Hematopoietic multipotent progenitor cell treated with erythropoietin and hydrocortisone succinate and interleukin-3 and kit ligand, for 15 days (in vitro differentiated cells): ENCODE measurements at places on chromosomes 6 and 20.

- DNase-seq, result no peak
Observed at GRCh38 chr6:45880676-45881075, 135.0 kb downstream of the CLIC5 start.

- DNase-seq, result no peak
Observed at GRCh38 chr6:170096803-170097504, 193.9 kb downstream of the DLL1 start.

DNA sequence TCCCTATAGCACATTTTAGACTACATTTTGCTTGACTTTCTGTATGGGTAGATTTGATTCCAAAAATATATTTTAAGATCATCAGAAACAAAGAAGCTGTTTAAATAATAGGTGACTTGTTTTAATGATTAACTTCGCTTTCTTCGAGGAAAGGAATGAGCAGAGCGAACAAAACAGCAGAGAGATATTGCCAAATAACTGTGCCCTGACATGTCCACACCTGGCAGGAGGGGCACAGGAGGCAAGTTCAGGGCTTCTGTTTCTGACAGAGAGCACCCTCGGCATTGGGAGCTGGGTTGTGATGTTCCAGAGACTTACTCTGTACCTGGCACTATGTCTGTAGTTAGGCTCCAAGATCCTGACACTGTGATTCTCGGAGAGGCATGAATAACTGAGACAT, 155.7 kb upstream of the SASH1 start:
- DNase-seq, result no peak

GRCh38 chr6:15551262-15551661, 111.6 kb downstream of the DTNBP1 start:
- DNase-seq, result no peak

DNA sequence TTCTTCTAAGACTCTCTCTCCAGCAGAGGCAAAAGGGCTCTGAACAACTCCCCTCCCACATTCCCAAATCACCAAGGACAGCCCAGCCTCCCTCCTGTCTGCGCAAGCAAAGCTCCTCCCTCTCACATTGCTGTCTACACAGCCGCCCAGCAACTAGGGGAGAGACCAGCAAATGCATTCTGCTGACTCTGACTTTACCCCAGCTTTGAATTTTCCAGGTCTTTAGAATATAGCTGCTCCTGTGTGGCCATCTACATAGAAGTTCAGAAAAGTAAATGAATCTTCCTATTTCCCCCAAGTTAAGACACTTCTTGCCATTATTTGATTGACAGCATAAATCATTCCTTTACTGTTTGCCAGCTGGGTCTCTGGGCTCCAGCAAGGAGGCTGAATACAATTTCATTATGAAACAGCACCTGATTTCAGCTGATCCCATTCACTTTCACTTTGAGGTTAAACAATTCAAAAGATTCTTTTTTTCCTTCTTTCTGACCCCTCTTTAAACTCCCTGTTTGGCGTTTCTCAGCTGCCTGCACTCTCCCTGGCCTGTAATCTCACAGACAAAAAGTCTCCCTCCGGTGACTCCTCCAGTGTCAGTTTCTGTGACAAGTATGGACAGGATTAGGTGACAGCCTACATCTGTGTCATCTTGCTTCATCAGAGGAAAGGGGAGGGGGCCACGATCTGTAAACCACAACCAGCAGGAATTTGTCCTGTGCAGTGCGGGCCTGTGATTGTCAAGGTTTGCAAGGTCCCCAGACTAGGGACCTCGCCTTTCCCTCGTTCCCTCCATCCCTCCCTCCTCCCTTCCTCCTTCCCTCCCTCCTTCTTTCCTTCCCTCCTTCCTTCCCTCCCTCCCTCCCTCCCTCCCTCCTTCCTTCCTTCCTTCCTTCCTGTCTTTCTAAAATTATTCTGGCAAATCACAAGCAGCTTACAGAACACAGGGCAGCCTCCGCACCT, 205.6 kb upstream of the RIN2 start:
- no peak for DNase-seq

DNA sequence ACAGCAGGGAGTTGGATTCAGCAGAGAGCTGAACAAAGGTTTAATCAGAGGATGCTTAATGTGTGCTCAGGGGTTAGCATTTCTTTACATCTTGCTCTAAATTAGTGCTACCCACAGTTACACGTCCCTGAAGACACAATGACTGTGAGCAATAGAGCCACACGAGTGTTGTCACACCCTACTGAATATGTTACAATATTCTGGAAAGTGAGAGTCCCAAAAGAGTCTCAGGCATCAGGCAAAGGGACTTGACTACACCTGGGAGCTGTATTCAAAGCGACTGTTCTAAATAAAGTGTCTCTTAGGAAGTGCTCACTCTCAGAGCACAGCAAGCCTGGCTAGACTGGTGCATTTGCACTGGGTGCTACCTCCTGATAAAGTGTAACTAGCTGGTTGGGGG, 108.7 kb downstream of the GRM4 start:
- no peak for DNase-seq

- DNase-seq, result no peak
Observed at GRCh38 chr6:42038811-42039408, 11.4 kb upstream of the TAF8 start.

- DNase-seq, result no peak
Observed at GRCh38 chr20:59902470-59902869, 31.0 kb downstream of the SYCP2 start.

DNA sequence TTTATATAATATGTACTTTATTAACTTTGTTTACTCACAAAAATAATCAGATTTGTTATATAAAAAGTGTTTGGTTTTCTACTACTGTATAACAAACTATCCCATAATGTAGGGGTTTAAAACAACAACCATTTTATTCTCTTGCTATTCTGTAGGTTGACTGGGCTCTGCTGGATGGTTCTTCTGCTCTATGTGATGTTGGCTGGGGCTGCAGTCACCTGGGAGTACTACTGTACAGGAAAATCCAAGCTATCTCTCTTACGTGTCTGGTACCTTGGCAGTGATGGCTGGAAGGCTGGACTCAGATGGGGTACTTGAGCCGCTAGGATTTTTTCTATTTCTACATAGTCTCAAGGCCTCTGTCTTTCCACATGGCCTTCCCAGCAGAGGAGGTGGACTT, 44.0 kb upstream of the UBR2 start:
- DNase-seq, result no peak

- DNase-seq, result no peak
Observed at GRCh38 chr6:162099685-162100084, 627.9 kb downstream of the PRKN start.

- DNase-seq, result no peak
Observed at GRCh38 chr6:169885831-169886230, 134.4 kb downstream of the ERMARD start.

DNA sequence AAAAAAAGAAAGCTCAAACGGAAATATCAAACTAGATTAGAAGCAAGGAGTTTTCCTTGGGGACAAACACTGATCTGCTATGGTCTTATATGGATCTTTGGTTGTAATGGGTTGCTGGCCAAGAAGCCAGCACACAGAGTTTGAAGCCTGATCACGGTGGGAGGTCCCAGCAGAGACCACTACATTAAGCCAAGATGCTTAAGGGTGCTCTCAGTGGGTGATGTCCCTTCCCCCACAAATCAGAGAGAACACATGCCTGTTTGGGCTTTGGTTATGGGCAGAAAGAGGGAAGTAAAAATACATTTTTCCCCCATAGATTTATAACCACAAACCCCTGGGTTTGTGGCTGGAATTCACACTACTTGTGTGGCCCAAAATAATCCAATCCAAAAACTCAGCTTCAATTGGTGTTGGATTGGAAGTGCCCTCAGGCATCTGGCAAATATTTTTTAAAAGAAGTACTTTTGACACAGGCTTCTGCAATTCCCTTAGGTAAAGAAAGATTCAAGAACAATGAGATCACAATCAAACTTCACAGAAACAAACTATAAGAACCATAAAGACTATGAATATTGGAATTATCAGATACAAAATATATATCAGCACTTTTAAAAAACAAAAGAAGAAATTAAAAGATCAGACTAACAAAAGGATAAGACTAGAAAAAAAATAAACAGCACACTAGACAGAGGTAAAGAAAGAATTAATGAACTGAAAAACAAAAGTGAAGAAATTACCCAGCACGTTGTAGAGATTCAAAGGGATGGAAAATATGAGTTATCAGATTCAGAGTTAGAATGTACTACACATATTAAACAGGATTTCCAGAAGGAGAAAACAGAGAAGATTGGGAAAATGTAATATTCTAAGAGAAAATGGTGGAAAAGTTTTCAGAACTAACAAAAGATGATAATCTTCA, 44.7 kb downstream of the ESF1 start:
- DNase-seq, result no peak

GRCh38 chr20:62192635-62193034, 9.8 kb downstream of the MTG2 start:
- no peak for DNase-seq

GRCh38 chr6:53771785-53772624, 22.8 kb upstream of the LRRC1 start:
- no peak for DNase-seq

- DNase-seq, result no peak
Observed at GRCh38 chr20:3784216-3784853, 2.2 kb downstream of the CENPB start.

DNA sequence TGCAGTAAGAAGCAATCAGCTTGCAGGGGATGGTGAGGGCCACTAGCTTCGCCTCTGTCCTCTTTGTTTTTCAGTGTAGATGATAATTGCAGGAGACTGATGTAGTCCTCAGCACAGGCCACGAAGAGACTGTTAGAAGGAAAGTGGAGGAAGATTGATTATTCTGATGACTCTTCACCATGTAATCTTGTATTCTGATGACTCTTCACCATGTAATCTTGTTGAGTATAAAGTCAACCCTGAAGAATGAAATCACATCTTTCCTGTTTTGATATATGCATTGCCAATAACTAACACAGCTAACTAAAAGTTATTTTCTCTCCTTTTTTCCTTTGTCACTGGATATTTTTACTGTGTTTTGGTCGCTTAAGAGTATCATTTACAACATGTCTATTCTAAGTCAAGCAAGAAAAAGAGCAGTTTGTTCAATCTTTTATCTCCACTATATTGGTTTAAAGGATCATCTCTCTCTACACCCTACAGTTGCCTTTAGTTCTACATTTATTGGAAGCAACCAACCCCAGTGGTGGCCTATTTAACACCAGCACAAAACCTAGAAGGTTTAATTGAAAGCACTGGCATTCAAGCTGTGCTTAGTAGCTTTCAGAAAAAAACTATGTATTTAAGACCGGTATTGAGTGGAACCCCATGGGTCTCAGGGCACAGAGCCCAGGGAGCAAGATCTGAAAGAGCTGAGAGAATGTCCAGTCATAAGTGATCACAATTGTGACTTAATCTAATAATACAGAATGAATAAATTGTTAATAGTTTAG, 107.2 kb upstream of the BTBD3 start:
- no peak for DNase-seq

GRCh38 chr6:34731393-34732060, 25.8 kb upstream of the SNRPC start:
- no peak for DNase-seq

GRCh38 chr6:111486475-111486874, 3.5 kb upstream of the REV3L start:
- DNase-seq, result no peak

GRCh38 chr6:159089443-159089842, 44.7 kb upstream of the TAGAP start:
- no peak for DNase-seq

DNA sequence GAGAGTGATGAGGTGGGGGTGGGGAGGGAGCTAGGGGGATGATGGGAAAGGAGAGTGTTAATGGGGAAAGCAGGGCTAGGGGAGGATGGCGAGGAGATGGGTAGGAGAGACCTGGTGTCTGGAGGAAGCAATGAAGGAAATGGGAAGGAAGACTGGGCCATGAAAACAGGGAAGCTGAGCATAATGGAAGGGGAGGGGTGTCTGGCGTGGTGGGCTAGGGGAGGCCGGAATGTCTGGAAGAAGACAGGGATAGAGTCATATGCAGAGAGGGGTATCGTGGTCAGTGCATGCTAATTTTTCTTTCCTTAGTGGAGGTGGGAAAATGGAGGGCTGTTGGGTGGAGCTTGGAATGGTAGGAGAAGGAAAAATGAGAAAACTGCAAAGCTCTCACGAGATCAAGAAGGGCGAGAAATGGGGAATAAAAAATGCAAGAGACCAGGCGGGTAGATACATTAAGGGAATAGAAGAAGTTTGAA, 423 bp downstream of the KLHDC3 start:
- no peak for DNase-seq

GRCh38 chr20:53302695-53303412, 290.8 kb downstream of the ZNF217 start:
- no peak for DNase-seq

- no peak for DNase-seq
Observed at GRCh38 chr6:80003826-80004172, 650 bp upstream of the TTK start.

DNA sequence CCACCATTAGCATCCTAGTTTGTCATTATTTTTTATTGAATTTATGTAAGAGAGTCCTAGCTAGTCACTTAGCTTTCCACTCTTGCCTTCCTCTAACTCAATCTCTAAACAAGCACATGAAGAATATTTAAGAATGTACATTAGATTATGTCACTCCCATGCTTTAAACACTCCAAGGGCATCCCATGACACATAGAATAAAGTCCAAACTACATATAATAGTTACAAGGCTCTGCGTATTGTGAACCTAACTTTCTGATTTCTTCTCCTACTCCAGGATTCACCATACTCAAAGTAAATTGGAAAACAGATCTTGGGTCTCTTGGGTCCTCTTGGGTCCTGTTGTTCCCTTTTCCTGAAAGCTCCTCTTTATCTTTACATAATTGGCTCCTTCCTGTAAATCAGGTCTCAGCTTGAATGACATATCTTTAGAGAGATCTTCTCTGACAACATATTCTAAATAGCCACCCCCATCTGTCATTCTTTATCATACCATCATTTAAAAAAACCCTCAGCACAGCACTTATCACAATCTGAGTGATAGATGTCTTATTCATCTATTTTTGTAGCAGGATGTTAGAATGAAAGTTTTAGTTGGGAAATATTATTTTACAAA, 1042.4 kb upstream of the FLRT3 start:
- no peak for DNase-seq

- DNase-seq, result no peak
Observed at GRCh38 chr6:111748231-111748647, 125.0 kb downstream of the FYN start.

DNA sequence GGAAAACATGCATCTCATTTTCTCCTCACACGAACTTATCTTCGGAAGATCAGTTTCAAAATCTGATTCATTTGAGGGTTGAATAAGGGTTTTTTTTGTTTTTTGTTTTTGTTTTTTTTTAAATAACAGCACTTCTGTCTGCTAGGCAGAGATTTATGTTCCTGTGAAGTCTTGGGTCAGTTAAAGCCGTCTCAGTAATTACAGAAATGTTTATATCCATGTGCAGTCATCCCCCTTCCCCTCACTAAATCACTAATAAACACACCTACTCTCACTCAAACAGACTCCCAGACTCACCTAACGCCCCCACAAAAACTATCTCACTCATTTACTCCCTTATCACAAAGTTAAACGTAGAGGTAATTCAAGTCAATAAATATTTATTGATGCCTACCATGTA, 214.2 kb upstream of the SUPT3H start:
- DNase-seq, result no peak
